ENCODE measurements at places on chromosomes 1 and 21.

- DNase-seq: no peak
These were observed 164.6 kb upstream of the GJB5 start for GRCh38 chr1:34590211-34590623.

DNA sequence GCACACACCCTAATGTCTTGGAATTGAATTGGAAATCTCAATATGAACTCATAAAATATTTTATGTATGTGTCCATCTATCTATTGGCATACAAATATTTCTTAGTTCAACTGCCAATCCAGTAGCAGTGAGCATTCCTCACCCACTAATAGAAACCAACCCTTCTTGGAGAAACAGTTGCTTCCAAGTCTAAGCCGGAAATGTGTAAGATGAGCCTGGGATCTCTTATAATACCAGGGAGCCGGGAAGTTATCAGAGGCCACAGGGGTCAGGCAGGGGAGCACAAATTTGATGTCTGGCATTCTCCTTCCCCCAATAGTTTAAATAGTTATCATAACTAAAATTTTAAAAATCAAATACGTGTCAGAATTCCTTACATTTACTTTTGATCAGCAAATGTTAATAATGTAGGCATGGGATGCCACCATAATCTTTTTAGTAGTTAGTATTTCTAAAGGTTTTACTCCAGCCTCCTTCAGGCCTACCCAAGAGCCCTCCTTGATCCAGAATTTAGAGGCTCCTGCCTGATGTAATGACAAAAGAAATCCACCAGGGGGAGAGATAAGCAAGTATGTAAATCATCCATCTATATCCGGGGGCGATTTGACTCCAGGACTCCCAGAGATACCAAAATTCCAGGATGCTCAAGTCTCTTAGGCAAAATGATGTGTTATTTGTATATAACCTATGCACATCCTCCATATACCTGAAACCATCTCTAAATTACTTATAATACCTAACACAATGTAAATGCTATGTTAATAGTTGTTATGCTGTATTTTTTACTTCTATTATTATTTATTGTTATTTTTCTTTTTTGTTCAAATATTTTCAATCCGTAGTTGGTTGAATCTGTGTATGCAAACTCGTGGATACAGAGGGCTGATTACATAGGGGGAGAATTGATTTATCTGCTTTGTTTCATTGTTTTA, 218.7 kb upstream of the COA6 start:
- DNase-seq: no peak

DNA sequence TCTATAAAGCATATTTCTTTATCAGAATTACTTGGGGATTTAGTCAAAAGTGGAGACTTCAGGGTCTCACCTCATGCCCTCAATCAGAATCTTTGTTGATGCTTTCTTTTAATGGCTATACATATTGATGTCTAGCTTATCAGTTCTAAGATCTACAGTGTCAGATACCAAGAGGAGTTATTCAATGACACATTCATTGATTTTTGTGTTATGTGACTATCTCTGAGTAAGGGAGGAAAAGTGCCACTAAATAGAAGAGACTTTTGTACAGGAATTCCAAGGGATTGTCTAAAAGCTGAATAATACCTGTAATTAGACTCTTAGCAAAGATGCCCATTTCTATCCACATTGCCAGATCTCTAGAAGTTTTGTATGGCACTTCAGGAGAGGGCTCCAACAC, 87.2 kb downstream of the HLX start:
- DNase-seq: no peak

DNA sequence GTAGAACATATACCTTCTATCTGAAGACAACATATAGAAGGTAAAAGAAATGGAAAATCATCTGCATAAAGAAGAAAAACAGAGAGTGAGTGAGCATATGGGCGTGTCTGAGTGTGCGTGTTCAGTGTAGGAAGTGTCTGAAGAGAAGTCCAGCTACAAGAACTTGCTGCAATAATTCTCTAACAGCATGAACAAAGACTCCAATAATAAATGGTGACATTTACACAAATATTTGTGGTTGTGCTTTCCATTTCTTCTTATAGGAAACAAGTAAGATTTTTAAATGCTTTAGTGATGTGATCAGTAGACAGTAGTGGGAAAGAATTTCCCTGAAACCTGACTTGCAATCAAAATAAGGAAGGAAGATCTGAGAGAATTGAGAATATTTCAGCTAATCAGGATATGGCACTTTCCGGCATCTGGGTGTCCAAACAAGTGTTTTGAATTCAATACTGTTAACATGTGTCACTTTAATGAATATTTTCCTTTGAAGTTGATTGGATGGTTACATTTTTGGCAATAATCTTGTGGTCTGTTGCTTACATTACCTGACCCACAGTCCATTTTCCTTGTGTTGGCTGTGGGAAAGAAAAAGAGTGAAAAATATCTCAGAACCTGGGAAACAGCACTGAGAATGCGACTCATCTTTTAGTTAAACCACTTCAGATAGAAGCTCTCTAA, 154.0 kb downstream of the TGFB2 start:
- no peak for DNase-seq

DNA sequence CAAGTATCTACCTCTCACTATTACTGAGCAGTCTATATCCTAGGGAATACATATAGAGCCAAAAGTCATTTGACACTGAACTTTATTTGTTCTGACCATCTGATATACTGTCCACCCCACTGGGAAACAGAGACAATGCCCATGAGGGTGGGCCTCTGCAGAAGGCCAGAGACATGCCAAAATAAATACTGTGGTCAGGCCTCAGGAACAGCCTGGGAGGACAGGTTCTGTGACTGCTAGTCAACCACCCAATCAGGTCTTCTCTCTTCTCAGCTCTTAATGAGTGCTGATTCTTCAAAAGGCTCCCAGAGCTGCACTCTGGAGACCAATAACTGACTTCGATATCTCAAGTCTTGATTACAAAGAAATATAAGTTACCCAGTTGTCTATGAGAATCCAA, 5.5 kb upstream of the ANKRD35 start:
- no peak for DNase-seq

GRCh38 chr1:183872403-183872802, 67.5 kb downstream of the RGL1 start:
- DNase-seq: no peak

GRCh38 chr1:199121047-199121446, 482.2 kb downstream of the PTPRC start:
- DNase-seq: no peak

GRCh38 chr1:183877053-183877720, 72.3 kb downstream of the RGL1 start:
- no peak for DNase-seq

DNA sequence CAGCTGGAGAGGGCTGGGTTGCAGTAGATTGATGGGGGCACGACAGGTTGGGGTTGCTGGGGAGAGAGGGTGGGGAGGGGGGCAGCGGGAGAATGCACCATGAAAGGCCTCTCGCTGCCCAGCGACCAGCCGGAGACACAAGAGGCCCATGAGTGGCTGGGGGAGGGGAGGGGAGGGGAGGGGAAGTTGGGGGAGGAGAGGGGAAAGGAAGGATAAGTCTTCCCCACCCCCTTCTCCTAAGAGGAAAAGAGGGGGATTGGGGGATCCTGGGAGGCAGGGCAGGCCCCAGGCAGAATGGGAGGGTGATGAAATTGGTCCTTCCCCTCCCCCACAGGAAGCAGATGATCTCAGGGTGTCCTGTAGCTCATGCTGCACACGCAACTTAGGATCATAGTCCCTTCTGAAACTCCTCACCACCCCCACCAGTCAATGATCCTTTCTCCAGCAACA, 45.7 kb downstream of the PAX7 start:
- no peak for DNase-seq

DNA sequence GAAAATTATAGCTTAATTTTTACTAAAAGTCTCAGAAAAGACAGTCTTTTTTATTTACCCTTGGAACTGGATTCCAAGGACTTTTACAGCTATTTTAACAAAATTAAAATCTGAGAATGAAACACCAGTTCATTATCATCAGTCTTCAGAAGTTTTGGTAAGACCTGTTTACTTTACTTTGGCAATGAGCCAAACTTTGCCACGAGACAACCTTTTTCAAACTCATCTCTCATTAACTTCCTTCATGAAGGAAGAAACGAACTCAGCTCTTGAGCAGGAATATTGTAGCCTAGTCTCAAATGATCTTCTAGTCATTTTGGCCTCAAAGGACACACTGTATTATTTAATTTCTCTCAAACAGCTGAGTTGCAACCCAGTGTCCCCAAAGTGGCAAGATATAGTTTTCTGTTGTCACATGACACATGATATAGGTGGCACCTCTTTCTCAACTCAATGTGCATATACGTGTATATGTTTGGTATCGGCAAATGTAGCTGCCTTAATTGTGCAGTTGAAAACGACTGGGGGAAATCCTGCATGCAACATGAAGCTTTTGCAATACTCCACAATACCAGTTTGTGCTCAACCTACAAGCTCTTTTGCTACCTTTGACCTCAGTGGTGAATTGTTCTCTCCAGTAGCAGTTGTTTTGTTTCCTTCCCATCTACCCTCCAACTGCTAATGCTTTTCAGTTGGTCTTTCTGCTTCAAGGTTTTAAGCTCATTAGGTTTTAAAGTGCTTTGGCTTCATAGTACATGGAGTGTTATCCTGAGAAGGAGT, 8.4 kb upstream of the GNG4 start:
- DNase-seq: no peak

DNA sequence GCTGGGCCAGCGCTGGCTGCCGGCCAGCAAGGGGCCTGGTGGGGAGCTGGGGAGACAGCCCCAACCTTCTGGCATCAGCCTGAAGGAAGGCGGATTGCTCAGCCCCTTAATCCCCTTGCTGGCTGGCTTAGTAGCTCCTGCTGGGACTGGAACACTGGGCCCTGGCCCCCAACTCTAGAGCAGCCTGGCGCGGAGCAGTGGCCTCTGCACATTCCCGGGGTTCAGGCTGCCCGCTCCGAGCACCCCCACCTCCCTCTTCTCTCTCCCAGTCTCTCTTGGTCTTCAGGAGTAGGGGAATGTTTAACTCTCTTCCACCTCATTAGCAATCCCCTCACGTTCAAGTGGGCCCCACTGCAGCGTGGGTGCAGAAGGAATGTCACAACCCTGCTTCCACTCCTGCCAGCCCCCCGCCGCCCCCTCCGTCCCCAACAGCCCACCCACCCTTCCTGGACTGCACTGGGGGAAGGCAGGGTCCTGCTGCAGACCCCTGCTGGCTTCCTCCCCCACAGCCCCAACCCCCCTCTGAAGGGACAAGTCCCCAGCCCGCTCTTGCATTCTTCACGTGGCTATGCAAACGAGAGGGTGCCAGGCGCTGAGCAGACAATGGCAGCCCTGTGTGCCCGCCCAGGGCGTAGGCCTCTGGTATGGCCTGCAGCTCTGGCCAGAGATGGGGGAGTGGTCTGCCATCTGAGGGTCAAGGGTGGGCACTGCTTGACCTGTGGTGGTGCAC, 980 bp upstream of the CLDN19 start:
- no peak for DNase-seq

DNA sequence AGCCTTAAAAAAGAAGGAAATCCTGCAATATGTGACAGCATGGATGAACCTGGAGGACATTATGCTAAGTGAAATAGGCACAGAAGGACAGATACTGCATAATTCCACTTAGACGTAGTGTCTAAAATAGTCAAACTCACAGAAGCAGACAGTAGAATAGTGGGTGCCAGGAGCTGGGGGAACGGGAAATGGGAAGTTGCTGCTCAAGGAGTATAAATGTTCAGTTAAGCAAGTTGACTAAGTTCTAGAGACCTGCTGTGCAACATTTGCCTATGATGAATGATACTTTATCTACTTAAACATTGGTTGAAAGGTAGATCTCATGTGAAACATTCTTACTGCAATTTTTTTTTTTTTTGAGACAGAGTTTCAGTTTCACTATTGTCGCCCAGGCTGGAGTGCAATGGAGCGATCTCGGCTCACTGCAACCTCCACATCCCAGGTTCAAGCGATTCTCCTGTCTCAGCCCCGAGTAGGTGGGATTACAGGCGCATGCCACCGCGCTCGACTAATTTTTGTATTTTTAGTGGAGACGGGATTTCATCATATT, 197.8 kb downstream of the HIVEP3 start:
- no peak for DNase-seq

DNA sequence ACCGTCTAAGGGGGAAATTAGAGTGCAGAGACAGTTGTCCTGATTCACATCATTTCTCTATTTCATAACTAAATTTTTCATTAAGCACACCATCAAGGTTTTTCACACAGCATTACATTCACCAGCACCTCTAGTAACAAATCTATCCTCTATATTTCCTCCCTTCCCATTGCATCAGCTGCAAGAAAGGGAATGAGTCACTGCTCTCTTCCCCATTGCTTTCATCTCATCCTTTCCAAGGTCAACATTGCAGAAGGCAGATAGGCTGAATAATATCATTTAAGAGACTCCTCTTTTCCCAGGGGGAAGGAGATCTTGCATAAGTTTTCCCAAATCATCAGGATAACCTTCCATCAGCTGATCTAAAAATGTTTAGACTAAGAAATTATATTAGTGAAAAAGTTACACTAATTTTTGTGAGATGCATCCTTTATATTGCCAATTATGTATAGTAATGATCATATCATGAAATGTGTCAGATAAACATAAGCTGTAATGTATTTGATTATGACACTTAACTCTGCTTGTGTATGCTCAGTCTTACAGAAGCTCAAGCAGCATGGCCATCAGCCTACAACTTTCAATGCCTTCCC, 4.3 kb downstream of the INTS7 start:
- DNase-seq: no peak

- no peak for DNase-seq
These were observed 11.9 kb downstream of the RAP1A start for GRCh38 chr1:111631502-111631901.

DNA sequence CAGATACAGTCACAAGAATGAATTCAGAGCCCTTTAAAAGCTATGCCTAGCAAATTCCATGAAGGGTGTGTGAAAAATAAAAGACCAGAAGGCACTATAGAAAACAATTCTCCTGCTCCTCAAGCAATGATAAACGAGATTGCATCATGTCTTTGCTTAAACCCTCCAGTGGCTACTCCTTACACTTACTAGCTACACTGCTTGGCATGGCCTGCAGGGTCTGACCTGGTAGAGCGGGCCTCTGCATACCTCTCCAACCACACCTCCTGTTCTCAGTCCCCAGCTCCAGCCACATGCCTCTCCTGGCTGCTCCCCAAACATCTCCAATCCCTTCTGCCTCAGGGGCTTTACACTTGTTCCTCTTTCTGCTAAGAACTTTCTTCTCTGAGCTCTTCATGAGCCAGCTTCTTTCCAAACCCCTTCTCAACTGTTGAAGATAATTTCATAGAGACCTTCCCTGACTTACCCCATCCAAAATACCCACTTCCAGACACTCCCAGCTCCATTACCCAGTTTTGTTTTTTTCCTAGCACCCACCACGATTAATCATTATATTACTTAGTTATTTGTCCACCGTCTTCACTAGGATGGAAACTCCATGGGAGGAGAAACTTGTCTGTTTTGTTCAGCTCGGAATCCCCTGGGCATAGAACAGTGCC, 11.2 kb upstream of the CREG1 start:
- DNase-seq: no peak
